Bronchus fibroblast of lung (primary cell): ENCODE measurements at places on chromosomes 1 and 21. TPM values are rescaled to one million over a fixed set of nuclear protein-coding genes. Genes with fewer than 3 reads are reported as not detected.

PLA2G2C gene
- not detected in 2 replicates for total RNA-seq

NPR1 gene
- under 0.01 and 0.15 TPM in 2 replicates for total RNA-seq

HTR6 gene
- total RNA-seq: not detected in 2 replicates

AIRE gene
- total RNA-seq: not detected in 2 replicates

TRAF3IP3 gene
- 0.15 TPM in 1 of 2 replicates, not detected in the other for total RNA-seq

COL8A2 gene
- 1.3 TPM in 2 replicates for total RNA-seq

KISS1 gene
- 7.6 and 7.9 TPM in 2 replicates for total RNA-seq

TMPRSS15 gene
- total RNA-seq: not detected in 2 replicates
